ENCODE measurements at places on chromosomes 4 and X.

DNA sequence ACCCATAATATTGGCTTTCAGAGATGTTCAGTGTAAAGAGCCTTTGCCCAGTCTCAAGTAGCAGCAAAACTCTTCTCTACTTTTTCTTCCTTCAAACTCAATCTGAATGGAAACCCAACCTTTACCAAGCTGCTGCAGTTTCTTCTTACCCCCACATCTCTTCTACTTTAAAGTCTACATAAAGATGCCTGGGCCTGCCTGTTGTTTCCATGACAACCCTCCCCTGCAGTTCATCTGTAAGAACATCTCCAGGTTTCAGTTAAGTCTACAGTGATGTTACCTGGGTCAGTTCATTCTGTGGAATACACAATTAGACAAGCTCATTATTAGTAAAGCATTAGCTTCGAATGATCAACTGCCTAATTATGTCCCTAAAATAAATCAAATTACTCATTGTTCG lies 81.4 kb downstream of the SPANXN3 start:
- no peaks in the 10 kb centered on the region for H3K36me3 ChIP-seq
- no peaks in the 10 kb centered on the region for H3K27me3 ChIP-seq
- no peak overlapping the region for H3K27ac ChIP-seq
- DNase-seq, result no peak
- H3K4me3 ChIP-seq, result no peak overlapping the region

DNA sequence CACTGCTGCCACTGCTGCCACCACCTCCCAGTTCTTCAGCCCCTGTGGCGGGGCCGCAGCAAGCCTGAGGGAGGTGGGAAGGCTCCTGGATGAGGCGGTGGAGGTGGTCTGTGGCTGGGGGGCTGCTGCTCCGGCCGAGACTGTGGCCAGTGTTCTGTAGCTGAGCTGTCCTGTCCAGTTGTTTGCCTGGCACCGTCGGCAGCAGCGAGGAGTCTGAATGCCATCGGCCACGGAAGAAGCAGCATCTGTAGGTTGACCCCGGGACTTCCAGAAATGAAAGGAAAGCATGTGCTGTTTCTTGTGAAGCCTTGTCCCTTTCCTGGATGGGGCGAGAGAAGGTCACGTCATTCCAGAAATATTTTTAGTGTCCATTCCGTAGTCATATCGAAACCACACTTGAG lies 3.3 kb downstream of the C4orf54 start:
- H3K27me3 ChIP-seq, result peaks cover 6% of the 10 kb centered on the region
- H3K4me3 ChIP-seq, result no peak overlapping the region
- peaks cover 5% of the 10 kb centered on the region for H3K4me1 ChIP-seq
- DNase-seq, result no peak
- no peaks in the 10 kb centered on the region for H3K36me3 ChIP-seq

- no peak overlapping the region for H3K27ac ChIP-seq
- no peaks in the 10 kb centered on the region for H3K36me3 ChIP-seq
- peaks cover 33% of the 10 kb centered on the region for H3K4me1 ChIP-seq
- H3K27me3 ChIP-seq, result no peaks in the 10 kb centered on the region
- DNase-seq, result no peak
Measured at GRCh38 chr4:15234116-15234855, 193.5 kb upstream of the C1QTNF7 start.

DNA sequence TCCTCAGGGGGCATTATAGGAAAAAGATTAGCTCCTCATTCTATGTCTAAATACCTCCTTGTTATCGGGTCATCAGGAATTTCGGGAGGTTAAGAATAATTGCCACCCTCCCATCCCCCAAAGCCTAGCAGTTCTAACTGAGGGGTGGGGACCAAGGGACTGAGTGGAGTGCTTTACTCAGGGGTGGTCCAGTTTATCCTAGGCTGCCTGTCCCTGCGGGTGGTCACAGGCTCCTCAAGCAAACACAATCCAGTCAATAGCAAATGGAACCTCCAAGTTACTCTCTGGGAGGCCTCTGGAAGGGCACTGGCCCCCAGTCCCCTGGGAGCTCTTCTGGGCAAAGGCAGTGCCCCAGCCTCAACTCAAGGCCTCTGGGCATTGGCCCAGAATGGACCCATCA lies 6.7 kb downstream of the ELF4 start:
- H3K27ac ChIP-seq, result no peak overlapping the region
- DNase-seq, result no peak
- peaks cover 1% of the 10 kb centered on the region for H3K36me3 ChIP-seq
- no peaks in the 10 kb centered on the region for H3K27me3 ChIP-seq
- no peak overlapping the region for H3K4me3 ChIP-seq
- peaks cover 21% of the 10 kb centered on the region for H3K4me1 ChIP-seq

DNA sequence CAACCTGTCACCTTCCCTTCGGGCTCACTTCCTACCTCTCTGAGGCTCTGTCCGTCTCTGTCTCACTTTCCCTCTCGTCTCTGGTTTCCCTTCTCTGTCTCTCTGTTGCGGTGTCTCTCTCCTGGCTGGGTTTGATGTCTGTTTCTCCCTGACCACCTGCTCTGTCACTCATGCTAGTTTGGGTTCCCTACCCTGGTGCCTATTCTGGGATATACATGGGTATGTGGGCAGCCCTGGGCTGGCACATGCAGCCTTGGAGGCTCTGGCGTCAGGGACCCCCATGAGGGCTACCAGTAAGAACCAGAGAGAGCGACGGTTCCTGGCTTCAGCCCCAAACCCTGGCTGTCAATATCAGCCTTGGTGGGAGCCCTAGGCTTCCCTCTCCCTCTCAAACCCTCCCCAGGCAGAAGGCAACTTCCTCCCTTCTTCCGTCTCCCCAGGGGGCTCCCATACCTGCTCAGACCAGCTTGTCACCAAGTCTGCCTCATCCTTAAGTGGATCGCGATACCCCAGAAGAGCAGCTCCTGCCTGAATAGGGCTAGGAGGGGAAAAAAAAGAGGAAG lies 314 bp downstream of the DNASE1L1 start:
- DNase-seq, result no peak
- peaks cover 12% of the 10 kb centered on the region for H3K4me1 ChIP-seq
- peak overlapping the region; percentile 7 for H3K27ac ChIP-seq
- H3K36me3 ChIP-seq, result peaks cover 4% of the 10 kb centered on the region
- H3K27me3 ChIP-seq, result no peaks in the 10 kb centered on the region

DNA sequence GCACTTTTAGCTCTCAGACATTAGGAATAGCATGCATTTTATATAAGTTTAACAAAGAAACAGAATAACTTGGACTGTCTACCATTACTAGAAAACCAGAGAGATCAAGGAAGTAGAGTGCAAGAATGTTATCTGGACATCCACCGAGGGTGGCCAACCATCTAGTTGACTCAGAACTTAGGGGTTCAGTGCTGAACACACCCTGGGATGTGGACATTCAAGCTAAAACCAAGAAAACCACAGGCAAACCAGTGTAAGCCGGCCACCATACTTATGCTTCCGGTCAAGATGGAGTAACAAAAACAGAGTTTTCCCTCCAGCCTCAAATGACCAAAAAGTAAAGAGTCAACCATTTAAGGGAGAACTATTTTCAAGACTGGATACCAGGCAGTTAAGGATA lies 181.4 kb upstream of the MXRA5 start:
- H3K36me3 ChIP-seq, result no peaks in the 10 kb centered on the region
- no peak overlapping the region for H3K4me3 ChIP-seq
- no peak for DNase-seq
- H3K27ac ChIP-seq, result peak overlapping the region; percentile 43

DNA sequence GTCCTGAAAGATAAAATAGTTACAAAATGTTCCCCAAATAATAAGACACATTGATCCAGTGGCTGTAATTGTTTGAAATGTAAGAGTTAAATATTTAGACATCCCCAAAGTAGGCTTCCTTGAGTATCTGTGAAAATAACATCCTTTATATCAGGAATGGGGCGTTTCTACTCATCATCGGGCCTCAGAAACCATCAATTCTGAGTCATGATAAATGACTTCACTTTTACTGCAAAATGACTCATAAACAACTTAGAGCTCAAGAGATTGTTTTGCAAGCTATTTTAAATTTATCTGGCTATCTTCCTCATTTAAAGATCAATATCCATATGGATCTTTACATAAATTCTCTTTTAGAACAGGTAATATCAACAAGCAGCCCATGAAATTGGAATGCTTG lies 369.4 kb upstream of the CNKSR2 start:
- DNase-seq, result no peak
- H3K4me3 ChIP-seq, result no peak overlapping the region
- peaks cover 4% of the 10 kb centered on the region for H3K4me1 ChIP-seq
- H3K27ac ChIP-seq, result no peak overlapping the region
- no peaks in the 10 kb centered on the region for H3K27me3 ChIP-seq

GRCh38 chr4:98887145-98887544 lies 41.8 kb downstream of the EIF4E start:
- no peak for DNase-seq
- peaks cover 5% of the 10 kb centered on the region for H3K4me1 ChIP-seq
- H3K27ac ChIP-seq, result no peak overlapping the region

DNA sequence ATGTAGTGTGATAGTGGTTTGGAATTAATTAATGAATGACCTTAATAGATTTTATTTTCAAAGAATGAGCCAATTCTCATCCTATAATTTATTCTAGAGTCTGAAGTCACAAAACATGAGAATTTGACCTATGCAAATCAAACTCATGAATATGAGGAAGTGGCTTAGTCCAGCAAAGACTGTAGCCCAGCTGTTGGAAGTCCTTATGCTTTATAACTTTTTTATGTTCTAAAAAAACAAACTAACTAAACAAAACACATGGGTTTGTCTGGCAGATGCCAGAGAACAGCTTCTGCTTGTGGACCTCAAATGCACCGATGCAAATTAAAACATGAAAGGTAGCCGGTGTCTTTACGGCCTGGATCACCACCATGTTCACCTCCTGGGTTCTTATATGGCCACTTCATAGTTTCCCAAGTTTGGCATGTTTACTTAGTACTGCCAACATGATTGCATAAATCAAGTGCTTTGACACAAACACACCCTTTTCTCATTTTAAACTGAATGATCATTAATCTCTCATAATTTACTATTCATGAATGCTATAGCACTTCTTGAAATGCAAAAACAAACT lies 277.4 kb downstream of the PAPSS1 start:
- no peak overlapping the region for H3K27ac ChIP-seq
- no peaks in the 10 kb centered on the region for H3K4me1 ChIP-seq
- H3K4me3 ChIP-seq, result no peak overlapping the region
- DNase-seq, result no peak
- no peaks in the 10 kb centered on the region for H3K27me3 ChIP-seq

DNA sequence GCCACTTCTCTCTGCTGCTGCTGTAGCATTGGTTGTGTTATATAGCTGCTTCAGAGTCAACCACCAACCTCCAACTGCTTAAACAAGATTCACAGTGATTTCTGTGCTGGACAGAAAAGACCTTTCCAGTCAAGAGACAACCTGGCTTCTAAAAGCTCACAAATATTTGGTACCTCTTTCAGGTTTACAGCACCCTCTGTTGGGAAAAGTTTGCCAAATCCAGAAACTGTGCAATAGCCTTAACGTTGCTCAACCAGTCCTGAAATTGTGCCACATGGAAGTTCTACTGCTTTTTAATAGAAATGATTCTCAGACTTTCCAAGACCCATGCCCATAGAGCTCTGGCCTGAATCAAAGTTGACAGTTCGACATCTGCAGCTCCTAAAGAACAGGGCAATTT lies 842.1 kb upstream of the HTR2C start:
- peak overlapping the region; percentile 74 for H3K27ac ChIP-seq
- no peaks in the 10 kb centered on the region for H3K27me3 ChIP-seq
- no peak overlapping the region for H3K4me3 ChIP-seq
- H3K36me3 ChIP-seq, result no peaks in the 10 kb centered on the region

GRCh38 chr4:153197301-153197700 lies 6.9 kb upstream of the TRIM2 start:
- H3K36me3 ChIP-seq, result no peaks in the 10 kb centered on the region
- H3K4me3 ChIP-seq, result no peak overlapping the region
- H3K27me3 ChIP-seq, result no peaks in the 10 kb centered on the region
- H3K27ac ChIP-seq, result no peak overlapping the region
- no peaks in the 10 kb centered on the region for H3K4me1 ChIP-seq
- no peak for DNase-seq

- no peaks in the 10 kb centered on the region for H3K36me3 ChIP-seq
- peak overlapping the region; percentile 89 for H3K27ac ChIP-seq
- no peak overlapping the region for H3K4me3 ChIP-seq
- no peaks in the 10 kb centered on the region for H3K27me3 ChIP-seq
- peaks cover 26% of the 10 kb centered on the region for H3K4me1 ChIP-seq
Measured at GRCh38 chr4:123649645-123650391, 253.2 kb downstream of the SPRY1 start.

GRCh38 chrX:6021316-6022091 lies 207.2 kb downstream of the NLGN4X start:
- no peak for DNase-seq

- no peak overlapping the region for H3K4me3 ChIP-seq
- H3K27me3 ChIP-seq, result no peaks in the 10 kb centered on the region
- no peaks in the 10 kb centered on the region for H3K36me3 ChIP-seq
- peaks cover 26% of the 10 kb centered on the region for H3K4me1 ChIP-seq
Measured at GRCh38 chr4:92334716-92335350, 31.1 kb downstream of the GRID2 start.

- no peaks in the 10 kb centered on the region for H3K36me3 ChIP-seq
- DNase-seq, result no peak
- H3K27me3 ChIP-seq, result no peaks in the 10 kb centered on the region
- no peak overlapping the region for H3K27ac ChIP-seq
Measured at GRCh38 chr4:143021384-143021783, 163.3 kb upstream of the USP38 start.

- H3K36me3 ChIP-seq, result no peaks in the 10 kb centered on the region
- H3K4me1 ChIP-seq, result peaks cover 21% of the 10 kb centered on the region
- no peaks in the 10 kb centered on the region for H3K27me3 ChIP-seq
- DNase-seq, result no peak
- H3K27ac ChIP-seq, result peak overlapping the region; percentile 39
- no peak overlapping the region for H3K4me3 ChIP-seq
Measured at GRCh38 chrX:53287493-53288138, 6.2 kb upstream of the IQSEC2 start.

GRCh38 chr4:47031011-47031678 lies at the start of gene GABRB1:
TSS of gene GABRB1 (plus strand) at chr4:47031567.
- peak within 1 kb of the TSS; percentile 63 for H3K4me3 ChIP-seq
- no peaks in the 10 kb centered on the region for H3K36me3 ChIP-seq
- H3K4me1 ChIP-seq, result peaks cover 14% of the 10 kb centered on the region
- H3K27ac ChIP-seq, result no peak within 1 kb of the TSS

DNA sequence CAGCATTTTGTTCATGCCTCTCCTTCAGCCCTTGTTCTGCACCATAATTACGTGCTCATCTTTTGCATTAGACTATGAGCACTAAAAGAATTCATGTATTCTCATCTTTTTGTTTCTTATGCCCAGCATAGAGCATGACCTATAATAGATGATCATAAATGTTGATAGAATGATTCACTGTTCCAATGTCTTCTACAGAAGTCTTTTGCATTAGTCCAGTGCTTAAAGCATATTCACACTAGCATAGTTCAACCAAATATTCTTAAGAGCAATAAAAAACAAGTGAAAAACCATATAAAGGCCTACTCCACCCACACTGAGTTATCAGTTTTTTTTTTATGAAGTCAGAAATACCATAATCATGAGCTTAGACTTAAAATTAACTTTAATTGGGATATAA lies 36.5 kb upstream of the SLC10A4 start:
- H3K27me3 ChIP-seq, result no peaks in the 10 kb centered on the region
- H3K4me3 ChIP-seq, result no peak overlapping the region
- no peaks in the 10 kb centered on the region for H3K36me3 ChIP-seq

GRCh38 chr4:44221407-44221806 lies 227.2 kb downstream of the KCTD8 start:
- H3K4me3 ChIP-seq, result no peak overlapping the region
- peaks cover 2% of the 10 kb centered on the region for H3K4me1 ChIP-seq
- H3K27ac ChIP-seq, result no peak overlapping the region
- H3K36me3 ChIP-seq, result no peaks in the 10 kb centered on the region
- DNase-seq, result no peak

- H3K27ac ChIP-seq, result no peak overlapping the region
- no peaks in the 10 kb centered on the region for H3K36me3 ChIP-seq
- DNase-seq, result no peak
- no peak overlapping the region for H3K4me3 ChIP-seq
Measured at GRCh38 chr4:14596904-14597303, 405.4 kb upstream of the CPEB2 start.

Data from mesothelial cell of epicardium (in vitro differentiated cells).